Spinal cord (tissue), 10 donors: ENCODE measurements at places on chromosomes 12 and 14. TPM values are rescaled to one million over a fixed set of nuclear protein-coding genes. Genes with fewer than 3 reads are reported as not detected.

- DNase-seq = no peak
- H3K27ac ChIP-seq = no peak overlapping the region
- H3K4me1 ChIP-seq = peaks cover 11% of the 10 kb centered on the region
- H3K36me3 ChIP-seq = no peaks in the 10 kb centered on the region
- no peak overlapping the region for H3K4me3 ChIP-seq
- no peaks in the 10 kb centered on the region for H3K27me3 ChIP-seq
These were observed 110.5 kb upstream of the FUT8 start for GRCh38 chr14:65301862-65302539.

GRCh38 chr12:98635657-98636323, 8.8 kb downstream of the IKBIP start:
- H3K27me3 ChIP-seq = no peaks in the 10 kb centered on the region
- no peak overlapping the region for H3K27ac ChIP-seq
- H3K4me1 ChIP-seq = peaks cover 2% of the 10 kb centered on the region
- H3K4me3 ChIP-seq = no peak overlapping the region
- DNase-seq = no peak
- H3K36me3 ChIP-seq = peaks cover 4% of the 10 kb centered on the region

DNA sequence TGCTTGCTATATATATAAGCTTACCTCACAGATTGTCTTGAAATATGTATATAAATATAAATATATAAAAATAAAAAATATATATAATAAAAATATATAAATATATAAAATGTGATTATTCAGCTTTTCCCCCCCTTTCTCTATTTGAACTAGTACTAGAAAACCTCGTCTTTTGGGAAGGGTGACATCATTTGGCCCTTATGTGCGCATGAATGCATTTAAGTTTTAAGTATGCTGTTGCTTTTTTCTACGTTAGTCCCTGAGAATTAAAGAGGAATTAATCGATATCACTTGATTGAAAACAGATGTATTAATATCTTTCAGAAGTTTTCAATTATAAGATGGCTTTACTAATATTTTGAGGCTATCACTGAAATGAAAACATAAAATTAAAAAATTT, 69.9 kb downstream of the RAD51B start:
- no peak overlapping the region for H3K27ac ChIP-seq
- no peaks in the 10 kb centered on the region for H3K27me3 ChIP-seq
- H3K36me3 ChIP-seq = no peaks in the 10 kb centered on the region
- DNase-seq = no peak
- no peaks in the 10 kb centered on the region for H3K4me1 ChIP-seq
- no peak overlapping the region for H3K4me3 ChIP-seq

- peaks cover 48% of the 10 kb centered on the region for H3K36me3 ChIP-seq
- H3K4me3 ChIP-seq = peak overlapping the region; percentile 89
- H3K27ac ChIP-seq = peak overlapping the region; percentile 78
- H3K4me1 ChIP-seq = peaks cover 42% of the 10 kb centered on the region
- no peak for DNase-seq
These were observed 692 bp downstream of the MYG1 start for GRCh38 chr12:53300187-53300586.

- DNase-seq = no peak
- no peak overlapping the region for H3K4me3 ChIP-seq
- no peak overlapping the region for H3K27ac ChIP-seq
- peaks cover 3% of the 10 kb centered on the region for H3K4me1 ChIP-seq
These were observed 154.9 kb downstream of the PELI2 start for GRCh38 chr14:56273155-56273554.

- peaks cover 44% of the 10 kb centered on the region for H3K4me1 ChIP-seq
- H3K4me3 ChIP-seq = no peak overlapping the region
- peaks cover 2% of the 10 kb centered on the region for H3K27me3 ChIP-seq
- no peaks in the 10 kb centered on the region for H3K36me3 ChIP-seq
These were observed 175.8 kb upstream of the PRMT8 start for GRCh38 chr12:3315201-3315661.

DNA sequence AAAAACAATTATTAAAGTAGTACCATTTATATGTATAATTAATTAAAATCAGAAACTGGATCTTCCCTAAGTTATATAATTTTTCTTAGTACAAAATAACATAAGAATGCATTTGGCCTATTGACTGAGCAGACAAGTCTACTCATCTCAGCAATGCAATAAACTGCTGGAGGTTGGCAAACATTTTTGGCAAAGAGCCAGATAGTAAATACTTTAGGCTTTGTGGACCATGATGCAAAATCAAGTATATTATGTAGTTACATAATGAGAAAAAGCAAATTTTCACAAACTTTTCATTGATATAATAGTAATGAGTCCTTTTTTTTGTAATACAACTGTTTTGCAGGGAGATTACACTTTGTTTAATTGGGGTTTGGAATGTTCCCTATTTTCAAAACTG, 30.9 kb downstream of the ERGIC2 start:
- no peak overlapping the region for H3K4me3 ChIP-seq
- no peak for DNase-seq
- H3K27ac ChIP-seq = no peak overlapping the region
- H3K36me3 ChIP-seq = peaks cover 4% of the 10 kb centered on the region
- no peaks in the 10 kb centered on the region for H3K4me1 ChIP-seq

GRCh38 chr12:114275086-114275485, 130.9 kb downstream of the TBX5 start:
- no peak overlapping the region for H3K4me3 ChIP-seq
- no peaks in the 10 kb centered on the region for H3K4me1 ChIP-seq
- no peaks in the 10 kb centered on the region for H3K36me3 ChIP-seq
- H3K27me3 ChIP-seq = no peaks in the 10 kb centered on the region
- H3K27ac ChIP-seq = no peak overlapping the region
- no peak for DNase-seq

DNA sequence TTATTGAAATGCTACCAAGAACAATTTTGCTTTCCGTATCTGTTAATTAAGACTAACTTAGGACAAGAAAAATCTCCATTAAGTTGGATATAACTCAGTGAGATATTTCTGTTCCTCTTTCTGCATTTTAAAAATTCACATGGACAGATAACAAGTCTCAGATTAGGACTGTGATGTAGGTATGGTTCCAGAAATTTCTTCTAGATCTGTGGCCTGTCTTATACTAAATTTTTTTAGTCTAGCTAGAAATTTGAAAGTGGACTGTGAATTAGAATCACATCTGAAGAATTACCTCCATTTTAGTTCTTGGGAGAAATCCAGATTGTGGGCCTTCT, 41.6 kb downstream of the USP15 start:
- no peaks in the 10 kb centered on the region for H3K4me1 ChIP-seq
- no peak for DNase-seq

GRCh38 chr12:104999347-104999685, 13.2 kb downstream of the NOPCHAP1 start:
- no peak overlapping the region for H3K27ac ChIP-seq
- peaks cover 23% of the 10 kb centered on the region for H3K36me3 ChIP-seq
- H3K27me3 ChIP-seq = no peaks in the 10 kb centered on the region
- DNase-seq = no peak
- H3K4me3 ChIP-seq = no peak overlapping the region

DNA sequence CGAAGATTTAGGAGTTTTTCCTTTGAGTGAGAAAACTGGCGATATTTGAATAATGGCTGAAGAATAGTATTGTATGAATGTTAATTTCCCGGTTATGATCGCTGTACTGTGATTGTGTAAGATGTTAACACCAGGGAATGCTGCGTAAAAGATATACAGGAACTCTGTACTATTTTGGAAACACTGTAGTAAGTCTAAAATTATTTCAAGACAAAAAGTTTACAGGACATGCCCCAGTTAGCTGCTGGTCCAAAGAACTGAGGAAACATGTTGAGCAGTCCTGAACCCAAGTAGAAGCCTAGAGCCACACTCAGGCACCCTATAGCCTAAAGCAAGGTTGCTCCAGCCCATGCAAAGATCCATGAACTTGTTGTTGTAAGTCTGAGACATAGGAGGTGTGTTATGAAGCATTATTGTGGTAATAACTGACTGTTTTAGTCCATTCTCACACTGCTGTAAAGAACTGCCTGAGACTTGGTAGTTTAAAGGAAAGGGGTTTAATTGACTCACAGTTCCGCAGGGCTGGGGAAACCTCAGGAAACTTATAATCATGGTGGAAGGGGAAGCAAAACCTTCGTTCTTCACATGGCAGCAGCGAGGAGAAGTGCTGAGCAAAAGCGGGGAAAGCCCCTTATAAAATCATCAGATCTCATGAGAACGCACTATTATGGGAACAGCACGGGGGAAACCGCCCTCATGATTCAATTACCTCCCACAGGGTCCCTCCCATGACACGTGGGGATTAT, 99.8 kb upstream of the RESF1 start:
- no peaks in the 10 kb centered on the region for H3K36me3 ChIP-seq
- H3K27ac ChIP-seq = no peak overlapping the region
- H3K4me3 ChIP-seq = no peak overlapping the region
- DNase-seq = no peak
- H3K27me3 ChIP-seq = no peaks in the 10 kb centered on the region

GRCh38 chr12:93425736-93426411, 15.9 kb downstream of the UBE2N start:
- H3K27me3 ChIP-seq = no peaks in the 10 kb centered on the region
- no peaks in the 10 kb centered on the region for H3K4me1 ChIP-seq
- H3K4me3 ChIP-seq = no peak overlapping the region
- H3K27ac ChIP-seq = no peak overlapping the region

- no peaks in the 10 kb centered on the region for H3K27me3 ChIP-seq
- no peaks in the 10 kb centered on the region for H3K36me3 ChIP-seq
- no peak overlapping the region for H3K27ac ChIP-seq
- DNase-seq = no peak
These were observed 39.2 kb upstream of the KRR1 start for GRCh38 chr12:75550401-75551240.

DNA sequence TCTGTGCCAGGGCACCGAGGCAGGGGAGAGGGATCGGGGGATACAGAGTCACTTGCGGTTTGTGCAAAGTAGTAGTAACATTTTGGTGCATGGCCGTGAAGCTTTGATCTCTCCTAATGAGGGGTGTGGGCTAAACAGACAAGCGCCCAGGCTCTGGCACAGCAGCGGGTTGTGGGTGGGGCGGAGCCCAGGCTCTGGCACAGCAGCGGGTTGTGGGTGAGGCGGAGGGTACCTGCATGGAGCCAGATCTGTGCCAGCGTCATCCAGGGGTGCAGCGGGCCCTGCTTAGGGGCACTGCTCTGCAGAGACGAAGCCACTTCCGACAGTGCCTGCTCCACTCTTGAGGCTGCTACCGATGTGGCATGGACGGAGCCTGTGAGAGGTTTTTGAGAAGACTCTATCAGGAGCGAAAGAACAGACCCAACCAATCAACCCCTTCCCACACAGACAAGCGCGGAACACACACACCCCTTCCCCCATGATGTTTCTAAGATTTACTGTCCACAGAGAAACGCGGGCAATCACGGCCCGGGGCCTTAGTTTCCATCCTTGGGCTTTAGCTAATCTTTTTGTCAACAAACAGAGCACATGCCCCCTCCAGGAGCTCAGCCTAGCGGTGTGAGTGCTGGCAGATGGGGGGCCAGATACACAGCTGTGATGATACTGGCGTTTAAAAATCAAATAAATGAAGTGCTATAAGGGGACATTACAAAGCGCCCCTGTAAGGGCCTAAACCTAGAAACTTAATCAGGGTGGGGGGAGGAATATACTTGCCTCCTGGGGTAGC, 196.6 kb downstream of the CALM1 start:
- H3K27me3 ChIP-seq = no peaks in the 10 kb centered on the region
- no peak overlapping the region for H3K4me3 ChIP-seq
- H3K36me3 ChIP-seq = peaks cover 14% of the 10 kb centered on the region
- H3K4me1 ChIP-seq = no peaks in the 10 kb centered on the region

The IFNG-AS1 gene
- not detected for polyA plus RNA-seq

The NEUROD4 gene
- polyA plus RNA-seq = 1.1 TPM

The GDF3 gene
- polyA plus RNA-seq = 0.12 TPM
